ENCODE measurements at places on chromosomes 4 and X.

DNA sequence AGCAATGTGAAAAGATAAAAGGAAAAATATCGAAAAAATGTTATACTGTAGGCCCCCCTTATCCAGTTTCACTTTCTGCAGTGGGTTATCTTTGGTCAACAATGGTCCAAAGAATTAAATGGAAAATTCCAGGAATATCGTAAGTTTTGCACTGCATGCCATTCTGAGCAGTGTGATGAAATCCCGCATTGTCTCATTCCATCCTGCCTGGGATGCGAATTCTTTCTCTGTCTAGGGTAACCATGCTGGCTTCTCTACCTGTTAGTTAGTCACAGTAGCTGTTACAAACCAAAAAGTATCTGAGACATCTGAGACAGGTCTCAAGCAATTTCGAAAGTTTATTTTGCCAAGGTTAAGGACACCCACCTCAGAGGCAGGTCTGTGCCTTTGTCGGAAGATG lies 170.3 kb downstream of the COX18 start:
- no peak for DNase-seq

- no peak for DNase-seq
Observed at GRCh38 chrX:129145840-129146272, 377.4 kb downstream of the SMARCA1 start.

- no peak for DNase-seq
Observed at GRCh38 chr4:16271411-16271810, 45.1 kb upstream of the TAPT1 start.

- DNase-seq, result no peak
Observed at GRCh38 chr4:182923366-182923765, 6.2 kb upstream of the DCTD start.

DNA sequence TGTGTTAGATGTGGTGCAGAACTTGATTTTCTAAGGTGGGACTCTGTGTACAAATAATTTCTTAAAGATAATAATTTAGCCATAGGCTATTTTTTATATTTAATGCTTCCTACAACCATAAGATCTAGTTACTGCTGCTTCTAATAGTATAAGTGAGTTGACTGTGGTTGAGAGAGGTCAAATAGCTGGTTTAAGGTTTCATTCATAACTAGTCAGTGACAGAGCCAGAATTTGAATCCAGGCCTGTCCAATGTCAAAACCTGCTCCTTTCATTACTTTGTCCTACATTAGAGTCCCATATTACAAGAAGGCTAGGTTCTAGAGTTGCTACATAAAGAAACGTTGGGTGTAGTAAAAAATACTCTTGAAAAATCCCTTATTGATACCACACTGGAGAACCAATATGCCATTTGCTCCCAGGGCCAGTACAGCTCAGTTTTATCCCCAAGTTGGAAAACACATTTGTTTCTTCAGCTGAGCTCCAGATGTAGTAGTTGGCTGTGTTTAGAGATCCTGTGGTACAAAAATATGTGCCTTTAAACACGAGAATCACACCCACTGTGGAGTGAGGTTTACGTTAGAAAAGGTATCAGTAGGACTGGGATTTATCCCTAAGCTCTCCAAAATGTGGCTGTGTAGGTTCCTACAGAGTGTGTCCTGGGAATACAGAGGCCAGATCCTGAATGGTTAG lies 84.3 kb downstream of the REPS2 start:
- DNase-seq, result no peak

DNA sequence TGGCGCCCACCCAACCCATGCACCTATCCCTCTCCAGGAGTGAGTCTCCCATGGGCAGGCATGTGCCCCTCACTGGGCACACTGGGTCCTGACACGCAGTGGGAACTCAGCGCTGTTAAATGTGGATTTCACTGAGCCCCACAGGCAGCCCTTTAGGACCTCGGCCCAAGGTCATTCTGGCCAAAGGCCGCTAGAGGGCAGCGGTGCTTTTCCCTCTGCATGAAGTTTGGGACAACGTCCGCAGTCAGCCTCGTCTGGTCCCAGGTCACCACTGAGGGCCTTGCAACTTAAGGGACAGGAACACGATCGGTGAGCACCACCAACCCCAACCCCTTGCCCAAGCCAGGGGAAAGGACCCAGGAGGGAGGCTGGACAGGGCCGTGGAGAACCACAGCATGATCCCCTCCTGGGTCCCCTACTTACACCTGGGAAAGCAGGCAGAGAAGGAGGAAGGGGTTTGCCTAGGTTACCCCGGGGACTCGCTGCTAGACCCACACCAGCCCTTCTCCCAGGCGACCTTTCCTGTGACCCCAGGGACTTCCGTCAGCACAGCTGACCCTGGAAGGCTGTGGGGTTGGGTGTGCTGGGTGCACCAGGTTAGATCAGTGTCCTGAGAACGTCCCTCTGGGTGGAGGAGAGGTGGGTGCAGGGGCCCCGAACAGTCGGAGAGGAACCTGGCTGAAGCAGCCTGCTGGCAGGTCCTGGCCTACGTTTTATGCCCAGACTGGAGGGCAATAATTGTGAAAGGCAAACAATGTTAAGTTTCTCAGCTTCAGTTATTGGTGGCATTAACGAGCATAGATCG lies 24.0 kb downstream of the CYTL1 start:
- DNase-seq, result peak; percentile 76

DNA sequence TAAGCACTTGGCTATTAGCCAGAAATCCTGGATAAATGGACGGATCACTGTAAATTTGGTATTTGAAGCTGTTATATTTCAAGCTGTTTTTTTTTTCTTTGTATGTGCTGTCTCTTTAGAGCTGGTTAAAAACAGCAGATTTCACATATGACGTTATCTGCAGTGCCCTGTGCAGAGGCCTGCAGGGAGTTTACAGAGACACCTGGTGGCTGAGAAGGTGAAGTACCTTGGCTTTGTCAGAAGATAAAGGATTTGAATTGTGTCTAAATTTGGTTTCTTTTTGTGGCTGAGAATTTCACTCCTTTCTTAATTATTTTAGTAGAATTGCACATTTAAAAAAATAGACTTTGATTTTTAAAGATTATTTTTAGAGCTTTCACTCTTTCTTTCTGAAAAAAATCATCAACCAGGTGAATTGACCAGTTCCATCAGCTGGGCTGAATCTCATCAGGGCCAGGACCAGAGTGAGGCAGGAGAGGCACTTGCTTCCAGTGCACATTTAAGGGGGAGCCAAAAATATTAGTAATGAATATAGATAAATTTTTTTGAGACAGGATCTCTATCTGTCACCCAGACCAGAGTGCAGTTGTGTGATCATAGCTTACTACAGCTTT lies 9.6 kb upstream of the CHRNA9 start:
- DNase-seq, result peak; percentile 56

DNA sequence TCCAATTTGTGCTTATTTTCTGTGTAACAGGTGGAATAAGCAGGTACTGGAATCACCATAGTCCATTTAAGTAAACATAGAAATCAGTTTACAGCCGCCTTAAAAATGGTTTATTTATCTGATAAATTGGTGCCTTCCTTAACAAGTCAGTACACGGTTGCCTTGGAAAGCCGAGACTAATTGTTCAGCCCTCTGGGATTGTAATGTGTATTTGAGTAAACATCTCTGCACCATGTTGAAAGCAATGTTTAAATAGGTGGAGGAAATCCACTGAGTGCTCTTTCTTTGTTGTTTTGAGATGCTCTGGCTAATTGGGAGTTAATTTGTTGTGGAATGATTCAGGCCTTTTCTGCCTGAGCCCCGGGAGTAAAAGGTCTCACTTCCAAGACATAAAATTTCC lies 45.7 kb upstream of the ADRA2C start:
- no peak for DNase-seq

GRCh38 chr4:173494013-173494970 lies 35.7 kb downstream of the HAND2 start:
- peak; percentile 29 for DNase-seq

GRCh38 chr4:61933527-61933926 lies 733.4 kb downstream of the ADGRL3 start:
- DNase-seq, result no peak

DNA sequence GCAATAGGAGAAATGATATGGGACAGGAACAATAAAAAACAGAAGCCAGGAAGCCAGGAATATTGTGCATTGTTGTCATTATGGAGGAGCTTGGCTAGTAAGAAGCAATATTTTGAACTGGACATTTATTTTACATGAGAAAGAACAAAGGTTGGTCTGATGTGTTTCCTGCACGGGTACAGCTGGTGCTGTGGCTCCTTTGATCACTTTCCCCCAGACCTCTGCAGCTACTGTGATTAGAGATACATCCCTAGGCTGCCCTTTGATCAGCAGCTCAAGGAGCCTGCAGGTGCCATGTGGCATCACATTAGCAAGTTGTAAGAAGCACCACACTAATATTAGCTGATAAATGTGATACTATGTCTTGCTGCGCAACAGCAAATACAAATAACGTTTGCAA lies 2.5 kb downstream of the PDGFC start:
- DNase-seq, result no peak

- DNase-seq, result no peak
Observed at GRCh38 chr4:155073852-155074251, 134.6 kb upstream of the NPY2R start.

DNA sequence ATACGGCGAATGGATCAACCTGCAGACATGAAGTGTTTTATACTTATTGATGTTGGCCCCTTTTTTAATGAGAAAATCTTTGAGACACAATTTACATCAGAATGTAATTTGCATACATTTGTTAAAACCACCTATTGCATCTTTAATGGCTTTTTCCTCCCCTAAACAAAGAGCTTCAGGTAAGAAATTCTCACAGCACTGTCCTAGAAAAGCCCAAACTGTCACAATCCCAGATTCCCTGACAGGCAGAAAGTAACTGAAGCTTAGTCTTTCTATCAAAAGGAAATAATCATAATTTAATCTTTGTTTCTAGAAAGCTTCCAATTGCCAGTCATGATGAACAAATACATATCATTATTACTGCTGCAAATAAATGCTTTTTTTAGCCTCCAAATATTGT lies 407.9 kb downstream of the TMA16 start:
- DNase-seq, result no peak

DNA sequence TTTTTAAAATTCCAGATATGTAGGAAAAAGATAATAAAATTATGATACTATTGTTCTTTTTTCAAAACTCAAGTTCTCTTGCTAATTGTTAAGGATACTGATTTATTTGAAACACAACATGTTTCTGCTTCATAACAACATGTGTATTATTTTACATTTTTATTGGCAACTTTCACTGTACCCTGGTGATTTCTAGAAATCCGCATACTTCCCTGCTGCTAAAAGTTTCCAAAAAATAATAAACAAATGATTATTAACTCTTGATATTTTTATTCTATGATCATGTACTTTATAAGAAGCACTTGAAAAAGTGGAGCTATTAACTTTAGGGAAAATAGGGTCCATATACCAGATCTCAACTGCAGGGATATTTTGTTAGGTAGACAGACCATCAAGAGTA lies 71.2 kb upstream of the HCCS start:
- no peak for DNase-seq

GRCh38 chr4:134777606-134778005 lies 576.0 kb upstream of the PABPC4L start:
- no peak for DNase-seq

GRCh38 chr4:145566086-145566708 lies 53.0 kb upstream of the MMAA start:
- no peak for DNase-seq

DNA sequence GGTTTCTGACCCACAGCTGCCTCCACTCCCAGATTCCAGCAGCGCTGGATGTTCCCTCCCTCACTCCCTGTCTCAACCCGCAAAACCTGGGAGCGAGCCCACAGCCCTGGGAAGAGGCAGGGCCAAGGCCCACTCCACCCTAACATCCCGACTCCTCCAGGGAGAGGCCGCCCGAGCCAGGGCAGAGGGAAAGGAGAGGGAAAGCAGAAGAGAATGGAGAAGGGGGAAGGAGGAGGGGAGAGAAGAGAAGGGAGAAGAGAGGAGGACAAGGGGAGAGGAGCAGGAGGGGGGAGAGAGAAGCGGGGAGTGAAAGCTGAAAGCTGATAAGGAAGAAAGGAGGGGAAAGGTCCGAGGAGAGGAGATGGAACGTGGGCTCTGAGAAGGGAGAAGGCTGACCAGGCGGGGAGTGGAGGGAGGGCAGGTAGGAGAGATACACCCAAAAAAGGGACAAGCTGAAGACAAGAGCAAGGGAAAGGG lies 120.2 kb upstream of the PJA1 start:
- DNase-seq, result no peak

- peak; percentile 60 for DNase-seq
Observed at GRCh38 chrX:70196961-70197720, 19.9 kb downstream of the DGAT2L6 start.

GRCh38 chr4:53520116-53520515 lies 71.2 kb downstream of the LNX1 start:
- DNase-seq, result no peak

DNA sequence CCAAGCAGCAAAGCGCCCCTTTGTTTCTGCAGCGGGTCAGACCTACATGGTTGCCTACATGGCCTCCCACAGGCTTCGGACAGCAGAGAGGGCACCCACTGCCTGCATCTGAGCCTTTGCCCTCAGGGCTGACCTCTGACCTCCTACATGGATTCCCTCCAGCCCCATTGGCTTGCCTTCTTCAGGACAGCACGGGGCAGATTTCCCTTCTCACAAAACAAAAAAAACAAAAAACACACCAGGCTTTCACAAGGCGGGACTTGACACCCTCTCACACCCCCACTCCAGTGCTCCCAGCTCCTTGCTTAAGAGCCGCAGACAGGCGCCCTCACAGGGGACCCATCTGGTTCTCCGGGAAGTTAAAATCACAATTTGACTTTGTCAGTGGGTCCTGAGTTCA lies 32.9 kb downstream of the ZFYVE28 start:
- DNase-seq, result no peak

GRCh38 chr4:173501592-173502150 lies 28.4 kb downstream of the HAND2 start:
- DNase-seq, result no peak

GRCh38 chr4:18394656-18395055 lies 373.1 kb upstream of the LCORL start:
- no peak for DNase-seq
